CD8-positive, alpha-beta memory T cell (primary cell): ENCODE measurements at places on chromosomes 3 and 15. TPM values are rescaled to one million over a fixed set of nuclear protein-coding genes. Genes with fewer than 3 reads are reported as not detected.

DNA sequence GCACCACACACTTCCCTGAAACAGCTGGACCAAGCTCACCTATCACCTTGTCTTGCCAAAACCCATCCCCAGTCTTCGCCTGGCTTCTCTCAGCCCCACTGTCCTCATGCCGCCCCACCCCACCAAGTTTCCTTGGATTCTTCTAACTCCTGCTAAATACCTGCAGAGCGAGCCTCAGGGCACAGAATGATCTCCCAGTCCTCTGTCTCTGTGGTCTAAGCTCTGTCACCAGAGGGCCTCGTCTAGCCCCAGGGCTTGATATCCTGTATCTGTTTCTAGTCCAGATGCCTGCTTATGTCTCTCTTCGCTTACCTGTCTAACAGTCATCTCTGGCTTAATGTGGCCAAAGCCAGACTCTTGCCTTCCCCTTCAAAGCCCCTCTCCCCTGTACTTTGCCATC lies 9.7 kb downstream of the CCDC12 start:
- H3K27me3 ChIP-seq = no peaks in the 10 kb centered on the region
- H3K36me3 ChIP-seq = peaks cover 4% of the 10 kb centered on the region
- no peak for DNase-seq
- peaks cover 67% of the 10 kb centered on the region for H3K4me1 ChIP-seq
- H3K4me3 ChIP-seq = no peak overlapping the region

DNA sequence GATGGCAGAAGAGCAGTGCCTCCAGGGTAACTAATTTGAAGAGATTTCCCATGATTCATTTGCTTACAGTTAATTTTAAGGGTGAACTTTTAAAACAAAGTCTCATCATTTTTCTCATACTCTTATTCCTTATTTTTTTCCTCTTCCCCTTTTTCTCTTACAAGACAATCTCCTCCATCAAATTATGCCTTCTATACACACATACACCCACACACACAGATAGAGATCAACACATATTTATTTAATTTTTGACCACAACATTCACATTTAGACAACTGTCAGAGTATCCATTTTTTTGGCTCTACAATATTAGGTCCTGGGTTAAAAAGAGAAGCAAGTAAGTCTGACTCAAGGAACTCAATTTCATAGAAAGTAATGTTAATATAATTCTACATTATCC lies 37.6 kb downstream of the AAGAB start:
- H3K27me3 ChIP-seq = no peaks in the 10 kb centered on the region
- DNase-seq = no peak
- H3K4me1 ChIP-seq = no peaks in the 10 kb centered on the region
- no peak overlapping the region for H3K4me3 ChIP-seq
- H3K27ac ChIP-seq = no peak overlapping the region

SPESP1 gene
- total RNA-seq = 0.86 TPM

IP6K2 gene
- 43.9 TPM for total RNA-seq
